Mucosa of gallbladder (tissue), 1 donor: ENCODE measurements at places on chromosomes 2 and 18. TPM values are rescaled to one million over a fixed set of nuclear protein-coding genes. Genes with fewer than 3 reads are reported as not detected.
A peak's percentile ranks its signal among the peaks of the same experiment; 100 is the strongest.

GRCh38 chr2:29317077-29317517 lies 201.9 kb downstream of the CLIP4 start:
- DNase-seq = peak; percentile 20

DNA sequence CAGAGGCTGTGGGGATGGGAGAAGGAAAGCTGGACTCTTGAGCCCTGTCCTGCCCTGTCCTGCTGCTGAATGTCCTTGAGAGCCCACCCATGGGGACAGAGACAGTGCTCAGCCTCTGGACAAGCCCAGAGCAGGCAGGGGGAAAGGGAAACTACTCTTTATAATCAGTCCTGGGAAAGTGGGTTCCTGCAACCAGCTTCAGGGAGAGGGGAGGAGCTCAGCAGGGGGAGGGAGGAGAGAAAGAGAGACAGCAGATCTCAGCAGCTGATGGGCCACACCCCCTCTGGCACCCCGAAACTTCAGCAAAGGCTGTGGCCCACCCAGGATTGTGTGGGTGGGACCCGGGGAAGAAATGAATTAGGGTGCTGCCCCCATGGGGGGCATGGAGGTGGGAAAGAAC lies 11.6 kb downstream of the ECEL1 start:
- no peak for DNase-seq

- no peak for DNase-seq
Observed at GRCh38 chr2:148590612-148591011, 53.9 kb upstream of the EPC2 start.

GRCh38 chr18:48687346-48688042 lies 148.7 kb downstream of the CTIF start:
- DNase-seq = no peak

GRCh38 chr2:176854878-176855277 lies 357.7 kb upstream of the HNRNPA3 start:
- DNase-seq = no peak

GRCh38 chr2:866887-867286 lies 83.8 kb upstream of the SNTG2 start:
- no peak for DNase-seq

DNA sequence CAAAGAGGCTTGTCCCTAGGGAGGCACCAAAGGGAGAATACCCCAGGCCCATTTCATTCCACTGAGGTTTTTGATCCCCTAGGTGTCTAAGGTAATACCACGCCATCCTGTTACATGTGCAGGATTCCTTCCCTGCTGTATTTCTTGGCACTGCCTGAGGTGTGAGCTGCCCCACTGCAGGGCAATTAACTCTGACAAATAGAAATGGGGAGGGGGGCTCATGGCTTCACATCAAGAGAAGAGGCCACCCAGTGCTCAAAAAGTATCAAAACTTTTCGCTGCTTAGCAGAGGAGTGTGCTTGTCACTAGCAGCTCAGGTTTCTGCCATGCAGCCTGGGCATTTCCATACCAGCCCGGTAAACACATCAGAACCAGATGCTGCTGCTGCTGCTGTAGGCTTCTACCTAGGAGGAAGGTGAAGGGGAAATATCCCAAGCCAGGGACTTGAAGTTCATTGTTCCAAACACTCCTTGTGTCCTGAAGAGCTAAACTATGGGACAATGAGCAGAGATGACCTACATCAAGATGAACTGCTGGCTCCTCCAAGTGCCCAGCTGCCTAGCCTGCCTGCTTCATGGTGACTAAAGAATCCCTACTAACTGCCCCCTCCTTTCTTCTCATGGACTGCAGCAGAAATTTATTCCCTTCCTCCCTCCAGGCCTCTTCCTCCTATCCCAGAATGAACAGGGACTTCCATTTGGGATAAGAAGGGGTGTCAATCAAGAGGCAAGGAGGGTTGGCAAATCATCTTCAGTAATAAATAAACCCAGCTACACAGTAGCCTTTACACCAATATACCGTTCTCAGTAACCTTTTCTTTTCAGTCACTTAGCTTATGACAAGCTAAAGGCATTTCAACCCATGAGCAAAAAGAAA lies 16.4 kb downstream of the POU3F3 start:
- DNase-seq = no peak

ABCG5 gene
- total RNA-seq = 3.1 TPM

CACNB4 gene
- total RNA-seq = 1.8 TPM

CD8B2 gene
- total RNA-seq = 0.09 TPM

SLC30A3 gene
- total RNA-seq = not detected

ZNF2 gene
- 4.9 TPM for total RNA-seq

TXNDC2 gene
- not detected for total RNA-seq
